ENCODE measurements at places on chromosomes 1 and 21.

- no peak for DNase-seq
Observed at GRCh38 chr1:78493451-78493850, 2.7 kb downstream of the PTGFR start.

DNA sequence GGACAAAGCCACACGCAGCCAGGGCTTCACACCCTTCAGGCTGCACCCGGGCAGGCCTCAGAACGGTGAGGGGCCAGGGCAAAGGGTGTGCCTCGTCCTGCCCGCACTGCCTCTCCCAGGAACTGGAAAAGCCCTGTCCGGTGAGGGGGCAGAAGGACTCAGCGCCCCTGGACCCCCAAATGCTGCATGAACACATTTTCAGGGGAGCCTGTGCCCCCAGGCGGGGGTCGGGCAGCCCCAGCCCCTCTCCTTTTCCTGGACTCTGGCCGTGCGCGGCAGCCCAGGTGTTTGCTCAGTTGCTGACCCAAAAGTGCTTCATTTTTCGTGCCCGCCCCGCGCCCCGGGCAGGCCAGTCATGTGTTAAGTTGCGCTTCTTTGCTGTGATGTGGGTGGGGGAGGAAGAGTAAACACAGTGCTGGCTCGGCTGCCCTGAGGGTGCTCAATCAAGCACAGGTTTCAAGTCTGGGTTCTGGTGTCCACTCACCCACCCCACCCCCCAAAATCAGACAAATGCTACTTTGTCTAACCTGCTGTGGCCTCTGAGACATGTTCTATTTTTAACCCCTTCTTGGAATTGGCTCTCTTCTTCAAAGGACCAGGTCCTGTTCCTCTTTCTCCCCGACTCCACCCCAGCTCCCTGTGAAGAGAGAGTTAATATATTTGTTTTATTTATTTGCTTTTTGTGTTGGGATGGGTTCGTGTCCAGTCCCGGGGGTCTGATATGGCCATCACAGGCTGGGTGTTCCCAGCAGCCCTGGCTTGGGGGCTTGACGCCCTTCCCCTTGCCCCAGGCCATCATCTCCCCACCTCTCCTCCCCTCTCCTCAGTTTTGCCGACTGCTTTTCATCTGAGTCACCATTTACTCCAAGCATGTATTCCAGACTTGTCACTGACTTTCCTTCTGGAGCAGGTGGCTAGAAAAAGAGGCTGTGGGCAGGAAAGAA, 8.1 kb downstream of the PSRC1 start:
- DNase-seq = no peak

DNA sequence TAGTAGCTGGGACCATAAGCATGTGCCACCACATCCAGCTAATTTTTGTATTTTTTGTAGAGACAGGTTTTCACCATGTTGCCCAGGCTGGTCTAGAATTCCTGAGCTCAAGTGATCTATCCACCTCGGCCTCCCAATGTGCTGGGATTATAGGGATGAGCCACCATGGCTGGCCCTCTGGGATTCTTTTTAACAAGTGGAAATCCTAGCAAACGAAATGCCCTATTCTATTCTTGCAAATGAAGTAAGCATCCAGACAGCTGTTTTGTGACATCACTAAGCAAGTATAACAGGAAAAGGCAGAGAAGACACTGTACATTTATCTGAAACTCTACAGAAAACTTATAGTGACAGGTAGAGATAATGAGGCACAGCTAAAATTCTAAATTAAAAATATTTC, 86.4 kb downstream of the DDAH1 start:
- DNase-seq = no peak

DNA sequence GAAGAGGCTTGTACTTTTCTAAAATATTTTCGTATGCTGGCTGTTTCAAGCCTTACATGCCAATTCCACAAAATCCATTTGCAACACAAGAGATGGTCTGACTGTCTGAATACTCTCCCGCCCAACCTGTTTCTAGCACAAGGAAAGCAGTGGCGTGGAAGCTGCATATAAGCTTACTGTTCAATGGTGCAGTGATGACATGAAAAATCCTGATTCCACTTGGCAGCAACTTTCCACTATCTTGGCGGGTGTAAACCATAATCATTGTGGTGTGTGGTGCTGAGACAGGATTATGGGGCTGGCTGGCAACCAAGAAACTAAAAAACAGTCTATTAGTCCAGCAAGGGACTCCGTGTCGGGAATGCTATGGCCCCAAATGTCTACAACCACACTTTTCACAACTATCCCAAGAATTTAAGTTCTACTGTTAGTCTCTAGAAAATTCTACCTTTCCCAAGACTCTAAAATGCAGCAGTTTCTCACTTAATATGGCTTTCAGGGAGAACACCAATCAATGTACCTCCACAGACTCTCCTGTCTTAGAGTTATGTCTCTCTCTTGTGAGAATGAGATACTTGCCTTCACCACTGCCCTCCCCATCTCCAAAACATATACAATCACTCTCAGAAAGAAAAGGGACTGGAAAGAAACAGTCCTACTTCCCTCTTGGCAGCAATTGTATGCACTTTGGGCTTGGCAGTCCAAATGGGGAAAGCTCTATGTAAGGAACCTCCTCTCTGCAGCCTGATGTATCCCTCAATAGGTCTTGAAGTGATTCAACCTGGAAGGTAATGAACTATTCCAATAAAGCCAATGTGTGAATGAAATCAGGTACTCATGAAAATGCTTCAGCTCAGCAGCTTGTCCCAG, 9.5 kb downstream of the COLGALT2 start:
- DNase-seq = no peak

- DNase-seq = no peak
Observed at GRCh38 chr1:175733722-175734121, 9.7 kb downstream of the TNR start.

- DNase-seq = no peak
Observed at GRCh38 chr1:189656628-189657530, 820.8 kb downstream of the BRINP3 start.

DNA sequence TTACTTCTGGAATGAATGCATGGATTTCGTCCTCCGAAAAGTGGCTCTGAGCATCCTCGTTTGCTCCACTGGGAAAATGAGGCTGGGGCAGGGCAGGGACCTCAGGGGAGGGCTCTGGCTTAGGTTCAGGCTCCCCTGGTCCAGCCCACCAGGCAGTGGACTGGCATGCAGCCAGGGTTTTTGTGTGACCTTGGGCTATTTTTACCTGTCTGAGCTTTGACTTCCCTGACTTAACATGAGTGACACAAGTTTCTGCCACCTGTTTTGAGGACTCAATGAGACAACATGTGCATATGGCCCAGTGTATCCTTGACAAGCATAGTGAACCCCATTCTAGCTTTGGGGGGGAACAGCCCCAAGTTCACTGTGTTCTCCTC, 32.6 kb upstream of the EDN2 start:
- no peak for DNase-seq

Measured in NCI-H2171 (cell line).